ENCODE measurements at places on chromosomes 11 and 22. TPM values are rescaled to one million over a fixed set of nuclear protein-coding genes. Genes with fewer than 3 reads are reported as not detected.

The OR5AP2 gene
- not detected for total RNA-seq

The TRIOBP gene
- total RNA-seq: 82.2 TPM

The CHCHD10 gene
- 37.1 TPM for total RNA-seq

The ESAM gene
- 9.9 TPM for total RNA-seq

The KDM4F gene
- not detected for total RNA-seq

The TEF gene
- total RNA-seq: 1.8 TPM

The GGT5 gene
- 1.3 TPM for total RNA-seq

The CRACR2B gene
- 55.7 TPM for total RNA-seq

The TRIM49 gene
- total RNA-seq: not detected

GRCh38 chr22:23178512-23179254 is 1.6 kb upstream of the BCR start:
- DNase-seq: no peak

GRCh38 chr11:13663631-13664071 is 4.8 kb upstream of the FAR1 start:
- DNase-seq: no peak

DNA sequence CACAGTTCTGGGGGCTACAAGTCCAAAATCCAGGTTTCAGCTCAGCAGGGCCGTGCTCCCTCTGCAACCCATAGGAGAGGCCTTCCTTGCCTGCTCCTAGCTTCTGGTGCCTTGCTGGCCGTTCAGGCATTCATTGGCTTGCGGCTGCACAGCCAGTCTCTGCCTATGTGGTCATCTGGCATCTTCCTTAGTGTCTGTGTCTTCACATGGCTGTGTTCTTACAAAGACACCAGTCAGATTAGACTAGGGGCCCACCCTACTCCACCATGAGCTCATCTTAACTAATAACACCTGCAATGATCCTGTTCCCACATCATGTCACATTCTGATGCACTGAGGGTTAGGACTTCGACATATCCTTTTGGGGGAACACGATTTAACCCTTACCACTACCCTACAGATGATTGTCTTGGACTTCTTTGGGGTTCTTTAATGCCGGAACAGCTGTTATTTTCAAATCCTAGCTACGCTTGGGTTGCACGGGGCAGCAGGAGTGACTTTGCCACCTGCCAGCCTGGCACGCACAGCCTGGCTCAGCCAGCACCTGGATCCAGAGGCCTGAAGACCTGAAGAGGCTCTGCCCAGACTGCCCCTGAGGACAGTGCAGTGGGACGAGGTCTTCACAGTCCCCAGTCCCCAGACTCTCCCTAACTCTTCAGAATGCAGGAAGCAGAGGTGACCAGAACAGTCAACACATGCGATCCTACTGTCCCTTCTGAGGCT is 7.7 kb upstream of the NEAT1 start:
- no peak for DNase-seq

DNA sequence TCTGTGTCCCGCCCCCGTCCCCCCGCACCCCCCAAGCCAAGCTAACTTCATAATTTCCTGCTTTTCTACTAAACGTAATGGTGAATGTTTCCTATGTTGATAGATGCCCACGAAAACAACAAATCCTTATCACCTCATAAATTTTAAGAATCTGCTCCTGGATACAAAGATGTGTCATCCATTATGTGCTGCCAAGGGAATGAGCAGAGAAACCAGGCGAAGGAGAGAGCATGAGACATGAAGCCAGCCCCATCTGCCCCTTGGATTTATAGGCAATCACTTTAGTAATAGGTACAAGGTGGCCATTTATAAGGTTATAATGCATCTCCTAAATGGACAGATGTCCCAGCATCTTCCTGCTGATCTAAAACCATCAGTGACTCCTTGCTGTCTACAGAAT is 30.3 kb downstream of the LAYN start:
- no peak for DNase-seq

GRCh38 chr11:112216561-112217105 is 9.6 kb upstream of the PTS start:
- no peak for DNase-seq

DNA sequence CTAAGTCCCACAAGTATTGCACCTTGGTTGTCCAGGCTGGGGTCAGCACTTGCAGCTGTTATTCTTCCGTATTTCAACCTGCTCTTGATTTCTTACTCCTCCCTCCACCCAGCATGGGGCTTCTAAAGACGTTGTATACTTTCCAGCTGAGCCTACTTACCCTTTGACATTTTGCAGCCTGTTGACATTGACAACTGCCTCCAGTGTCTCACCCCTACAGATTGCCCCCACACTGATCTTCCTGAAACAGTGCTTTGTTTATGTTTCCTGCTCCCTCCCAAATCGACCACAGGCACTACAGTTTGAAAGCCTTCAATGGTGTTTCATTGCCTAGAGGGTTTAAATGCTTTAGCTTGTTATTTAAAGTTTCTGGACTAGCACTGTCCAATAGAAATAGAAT is 56.6 kb downstream of the FAM83F start:
- no peak for DNase-seq

- no peak for DNase-seq
Measured at GRCh38 chr11:114132944-114133394, 73.5 kb downstream of the ZBTB16 start.

DNA sequence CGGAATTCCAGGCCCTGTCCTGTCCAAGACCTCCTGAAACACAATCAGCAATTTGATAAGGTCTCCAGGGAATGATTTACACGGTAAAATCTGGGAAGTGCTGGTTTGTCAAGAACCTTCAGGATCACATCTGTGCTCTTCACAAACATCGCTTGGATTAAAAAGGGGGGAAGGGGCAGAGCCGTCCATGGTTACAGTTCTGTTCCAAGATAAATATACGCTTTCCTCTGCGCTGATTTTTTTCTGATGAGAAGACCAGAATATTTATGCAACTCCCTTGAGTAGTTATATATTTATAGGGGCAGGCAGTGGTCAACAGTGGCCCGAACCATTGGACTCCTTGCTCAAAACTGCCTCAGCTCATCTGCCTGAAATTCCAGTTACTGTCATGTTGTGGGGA is 9.2 kb upstream of the APOL5 start:
- no peak for DNase-seq

GRCh38 chr11:95451261-95451660 is 220.3 kb upstream of the SESN3 start:
- DNase-seq: no peak

- DNase-seq: no peak
Measured at GRCh38 chr11:76657187-76658170, 13.1 kb downstream of the LRRC32 start.

DNA sequence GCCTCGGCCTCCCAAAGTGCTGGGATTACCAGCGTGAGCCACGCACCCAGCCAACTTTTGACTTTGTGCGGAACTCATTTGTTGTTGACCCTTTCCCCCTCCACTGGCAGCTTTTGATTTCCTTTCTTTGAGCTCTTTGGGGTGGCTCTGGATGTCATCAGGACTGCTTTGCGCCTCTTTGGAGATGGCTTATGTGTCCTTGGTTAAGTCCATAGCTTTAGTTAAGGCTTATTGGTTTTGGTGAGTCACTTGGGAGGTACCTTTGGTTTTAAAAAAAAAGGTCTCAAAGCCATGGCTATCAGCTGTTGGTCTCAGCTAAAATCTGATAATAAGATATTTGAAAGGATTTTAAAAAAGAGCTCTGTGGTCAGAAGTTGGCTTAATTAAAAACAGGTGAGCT is 5.1 kb upstream of the ARSA start:
- DNase-seq: no peak

GRCh38 chr11:44351898-44352498 is 42.1 kb upstream of the ALX4 start:
- DNase-seq: no peak

DNA sequence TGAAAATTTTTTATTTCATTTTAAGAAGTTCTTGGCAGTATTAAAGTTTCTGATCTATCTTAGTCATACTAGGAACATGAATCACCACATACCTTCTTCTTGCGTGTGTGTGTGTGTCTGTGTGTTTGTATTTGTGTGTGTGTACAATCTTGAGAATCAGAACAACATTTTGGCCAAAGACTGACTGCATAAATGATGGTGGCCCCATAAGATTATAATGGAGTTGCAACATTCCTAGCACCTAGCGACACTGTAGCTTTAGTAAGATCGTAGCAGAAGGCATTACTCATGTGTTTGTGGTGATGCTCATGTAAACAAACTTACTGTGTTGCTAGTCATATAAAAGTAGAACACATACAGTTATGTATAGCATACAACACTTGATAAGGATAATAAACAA is 205.4 kb downstream of the FAM76B start:
- DNase-seq: no peak

GRCh38 chr11:118929501-118930093 is 3.9 kb upstream of the BCL9L start:
- DNase-seq: no peak

DNA sequence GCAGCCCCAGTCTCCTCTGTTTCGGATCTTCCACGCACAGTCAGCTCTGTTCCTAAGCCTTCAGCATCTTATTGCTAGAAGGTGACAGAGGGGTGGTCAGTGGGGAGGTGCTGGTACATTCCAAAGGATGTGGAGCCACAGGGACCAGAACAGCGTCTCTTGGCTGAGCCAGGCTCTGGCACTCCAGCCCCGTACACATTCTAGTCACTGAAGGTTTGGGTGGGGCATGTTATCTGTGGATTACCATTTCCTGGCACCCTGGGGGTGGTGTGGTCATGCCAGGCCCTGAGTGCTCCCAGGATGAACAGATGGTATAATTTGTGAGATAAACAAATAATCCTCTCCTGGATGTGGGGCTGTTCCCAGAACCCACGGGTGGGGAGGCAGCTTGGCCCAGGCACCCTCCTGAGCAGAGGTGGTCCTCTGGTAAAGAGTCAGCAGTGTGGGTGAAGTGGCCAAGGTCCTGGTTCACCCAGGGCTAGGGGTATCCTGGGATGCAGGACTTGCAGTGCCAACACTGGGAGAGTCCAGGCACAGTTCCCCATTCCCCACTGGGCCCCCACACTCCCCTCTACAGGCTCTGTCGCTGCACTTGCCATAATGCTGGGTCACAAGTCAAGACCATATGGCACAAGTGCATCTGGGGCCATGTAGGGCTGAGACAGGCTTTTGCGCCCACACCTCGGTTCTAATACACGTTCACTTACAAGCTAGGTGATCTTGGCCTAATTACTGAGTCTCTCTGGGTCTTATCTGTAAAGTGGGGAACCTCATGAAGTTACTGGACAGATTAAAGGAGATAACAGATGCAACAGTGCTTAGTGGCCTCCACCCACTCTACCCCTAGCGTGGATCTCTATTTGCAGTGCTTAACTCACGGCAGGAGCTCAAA is 33.0 kb downstream of the DKK3 start:
- DNase-seq: no peak

- no peak for DNase-seq
Measured at GRCh38 chr22:22884888-22885840, 2.5 kb upstream of the IGLL5 start.

- no peak for DNase-seq
Measured at GRCh38 chr11:88619656-88620385, 282.3 kb upstream of the CTSC start.

DNA sequence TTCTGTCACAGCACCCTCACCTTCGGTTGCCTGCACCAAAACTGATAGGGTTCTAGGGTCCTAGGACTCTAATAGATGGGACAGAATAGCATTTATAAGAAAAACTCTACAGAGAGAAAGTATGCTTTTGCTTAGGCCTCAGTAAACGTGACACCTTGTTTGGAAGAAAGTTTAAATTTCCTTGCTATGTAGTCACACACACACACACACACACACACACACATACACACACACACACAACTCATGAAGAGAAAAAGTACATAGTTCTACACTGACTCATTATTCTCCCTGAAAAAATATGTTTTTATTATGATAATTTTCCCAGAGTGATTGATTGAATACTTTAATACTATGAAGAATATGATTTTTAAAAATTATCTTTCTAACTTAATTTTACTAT is 220.8 kb upstream of the SNX19 start:
- DNase-seq: no peak

DNA sequence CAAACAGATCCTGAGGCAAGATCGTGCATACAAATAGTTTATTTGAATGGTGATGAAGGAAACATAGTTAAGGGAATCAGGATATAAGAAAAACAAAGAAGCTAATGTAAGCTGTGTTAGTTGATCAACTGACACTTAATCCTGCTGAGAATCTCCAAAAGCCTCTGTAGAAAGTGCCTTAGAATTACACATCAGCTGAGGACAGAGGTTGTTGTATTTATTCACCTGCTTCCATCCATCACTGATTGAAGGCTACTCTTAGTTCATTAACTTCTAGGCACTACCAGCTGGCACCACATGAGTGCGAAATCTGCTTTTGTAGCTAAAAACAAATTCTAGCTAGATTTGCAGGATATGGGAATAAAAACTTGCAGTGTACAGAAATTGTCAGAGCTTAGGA is 1082.0 kb upstream of the CNTN5 start:
- no peak for DNase-seq

- DNase-seq: no peak
Measured at GRCh38 chr11:81899156-81899555, 834.5 kb downstream of the FAM181B start.

GRCh38 chr11:114276077-114276476 is 20.1 kb upstream of the NNMT start:
- DNase-seq: no peak

DNA sequence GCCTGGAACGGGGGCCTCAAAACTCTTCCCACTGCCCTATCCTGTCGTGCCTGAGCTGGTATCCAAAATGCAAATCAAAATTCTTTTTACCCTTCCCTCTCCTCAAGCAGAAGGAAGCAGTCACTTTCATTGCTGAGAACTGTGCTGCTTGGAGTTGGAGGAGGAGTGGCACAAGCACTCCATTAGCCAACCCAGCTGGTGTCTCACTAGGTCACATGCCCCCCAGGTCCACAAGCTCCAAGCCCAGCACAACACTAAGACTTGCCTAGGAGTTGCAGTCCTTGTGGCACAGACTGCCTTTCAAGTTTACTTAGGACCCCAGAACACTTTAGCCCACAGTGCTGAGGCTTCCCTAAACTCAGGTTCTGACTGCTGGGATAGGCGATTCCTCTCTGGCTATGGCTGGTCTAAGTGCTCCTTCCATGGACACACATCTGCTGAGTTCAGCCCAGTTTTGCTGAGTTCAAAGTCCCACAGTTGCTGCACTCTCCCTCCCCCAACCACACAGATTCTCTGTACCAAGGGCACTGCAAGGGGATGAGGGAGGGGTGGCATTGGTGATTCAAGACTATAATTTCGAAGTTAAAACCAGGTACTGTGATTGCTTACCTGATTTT is 68.6 kb downstream of the CHRDL2 start:
- no peak for DNase-seq

DNA sequence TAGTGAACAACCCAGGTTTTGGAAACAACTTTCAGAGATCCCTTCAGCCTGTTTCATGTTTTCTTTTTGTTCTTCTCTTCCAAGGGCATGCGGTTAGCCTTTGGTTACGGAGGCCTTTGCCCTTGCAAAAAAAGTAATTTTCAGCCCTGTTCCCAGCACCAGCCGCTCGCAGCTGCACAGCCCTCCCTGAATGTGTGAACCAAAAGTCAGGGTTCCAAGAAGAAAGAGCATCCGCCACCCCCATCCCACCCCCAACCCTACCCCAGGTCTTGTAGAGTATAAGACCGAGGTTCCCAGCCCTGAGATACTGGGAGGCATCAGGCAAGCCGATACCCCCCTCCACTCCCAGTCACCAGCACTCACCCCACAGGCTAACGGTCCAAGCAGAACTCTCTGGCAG is 56.4 kb downstream of the IGLL1 start:
- no peak for DNase-seq

- peak; percentile 20 for DNase-seq
Measured at GRCh38 chr11:13717331-13717730, 48.9 kb downstream of the FAR1 start.

Measured in epithelial cell of proximal tubule (primary cell).